ENCODE measurements at places on chromosomes 7 and 10. TPM values are rescaled to one million over a fixed set of nuclear protein-coding genes. Genes with fewer than 3 reads are reported as not detected.
A peak's percentile ranks its signal among the peaks of the same experiment; 100 is the strongest.

The SLC16A12 gene
- 0.08 TPM for total RNA-seq

- no peak for DNase-seq
Measured at GRCh38 chr7:43123457-43123856, 11.0 kb downstream of the HECW1 start.

- no peak for DNase-seq
Measured at GRCh38 chr10:36677431-36677768, 448.0 kb upstream of the ANKRD30A start.

GRCh38 chr10:84356928-84357327, 28.5 kb downstream of the CCSER2 start:
- DNase-seq: no peak

DNA sequence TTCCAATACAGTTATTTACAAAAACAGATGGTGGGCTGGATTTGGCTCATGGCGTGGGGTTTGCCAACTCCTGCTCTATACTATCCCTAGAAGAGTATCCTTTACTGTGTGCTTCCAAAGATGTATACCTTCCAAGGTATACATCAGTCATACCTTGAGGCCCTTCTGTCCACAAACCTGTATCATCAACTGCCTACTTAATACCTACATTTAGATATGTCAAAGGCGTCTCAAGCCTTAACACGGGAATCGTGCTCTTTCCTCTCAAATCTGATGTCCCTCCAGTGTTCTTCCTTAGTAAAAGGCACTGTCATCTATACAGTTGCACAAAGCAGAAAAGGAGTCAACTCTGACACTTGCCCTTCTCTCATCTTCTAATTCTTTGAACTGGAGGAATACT, 36.9 kb downstream of the NAMPT start:
- DNase-seq: no peak

- no peak for DNase-seq
Measured at GRCh38 chr7:117600911-117601310, 121.1 kb downstream of the CFTR start.

DNA sequence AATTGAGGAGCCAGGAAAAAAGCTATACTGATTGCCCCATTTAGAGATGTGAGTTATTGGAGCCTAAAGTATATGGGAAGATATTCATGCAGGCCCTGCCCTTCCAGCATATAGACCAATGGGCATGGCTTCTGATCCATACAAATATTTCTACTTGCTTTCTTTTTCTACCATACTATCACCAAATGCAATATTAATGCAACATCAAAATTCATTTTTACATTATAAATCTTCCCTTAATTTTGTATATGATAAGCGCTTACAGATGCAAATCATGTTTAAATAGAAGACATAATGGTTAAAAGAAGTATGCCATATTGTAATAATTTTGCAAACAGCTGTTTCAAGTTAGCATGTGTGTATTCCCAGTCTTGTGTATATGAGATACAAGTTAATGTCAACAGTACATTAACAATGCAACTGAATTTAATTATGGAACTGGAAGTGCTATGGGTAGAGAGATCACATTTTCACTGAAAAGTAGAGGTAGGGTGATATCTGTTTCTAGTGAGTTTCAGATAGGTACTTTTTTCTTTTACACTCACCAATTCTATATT, 24.6 kb upstream of the WNT16 start:
- DNase-seq: no peak

The BCAP29 gene
- 66.2 TPM for total RNA-seq

DNA sequence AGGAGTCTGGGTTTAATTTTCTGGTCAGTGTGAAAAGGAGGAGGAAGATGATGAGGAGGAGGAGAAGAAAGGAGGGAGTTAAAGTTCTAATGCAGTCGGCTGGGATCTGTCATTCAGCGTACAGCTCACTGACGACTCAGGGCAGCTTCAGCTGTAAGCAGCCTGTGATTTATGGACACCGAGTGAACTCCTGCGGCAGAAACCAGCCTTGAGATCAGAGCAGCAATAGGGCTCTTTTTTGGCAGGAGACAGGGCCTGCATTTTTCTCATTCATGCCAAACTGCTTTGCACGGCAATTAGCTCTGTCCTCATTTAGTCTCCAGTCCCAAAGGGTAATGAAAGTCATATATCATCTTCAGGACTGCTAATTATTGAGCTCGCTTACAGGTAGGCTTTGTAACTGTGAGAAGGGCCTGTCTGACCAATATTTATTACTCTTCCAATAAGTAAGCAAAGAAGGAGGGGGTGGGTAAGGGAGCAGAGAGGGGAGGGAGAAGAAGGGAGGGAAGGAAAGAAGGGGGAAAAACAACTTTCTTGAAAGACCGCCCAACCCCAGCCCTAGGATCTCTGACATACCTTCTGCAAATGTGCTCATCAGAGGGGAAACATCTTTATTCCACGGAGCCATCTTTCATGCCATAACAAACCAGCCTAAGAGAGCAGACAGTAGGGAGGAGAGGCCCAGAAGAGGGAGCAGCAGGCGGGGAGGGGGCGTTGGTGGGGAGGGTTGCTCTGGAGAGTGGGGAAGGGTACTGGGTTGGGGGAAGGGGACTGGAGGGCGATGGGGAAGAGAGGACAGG, 48.1 kb upstream of the COMTD1 start:
- DNase-seq: no peak

The BMPER gene
- 6.8 TPM for total RNA-seq

GRCh38 chr10:132137111-132138072, 49.4 kb upstream of the DPYSL4 start:
- DNase-seq: no peak

- DNase-seq: no peak
Measured at GRCh38 chr10:31923389-31923788, 5.2 kb downstream of the ARHGAP12 start.

DNA sequence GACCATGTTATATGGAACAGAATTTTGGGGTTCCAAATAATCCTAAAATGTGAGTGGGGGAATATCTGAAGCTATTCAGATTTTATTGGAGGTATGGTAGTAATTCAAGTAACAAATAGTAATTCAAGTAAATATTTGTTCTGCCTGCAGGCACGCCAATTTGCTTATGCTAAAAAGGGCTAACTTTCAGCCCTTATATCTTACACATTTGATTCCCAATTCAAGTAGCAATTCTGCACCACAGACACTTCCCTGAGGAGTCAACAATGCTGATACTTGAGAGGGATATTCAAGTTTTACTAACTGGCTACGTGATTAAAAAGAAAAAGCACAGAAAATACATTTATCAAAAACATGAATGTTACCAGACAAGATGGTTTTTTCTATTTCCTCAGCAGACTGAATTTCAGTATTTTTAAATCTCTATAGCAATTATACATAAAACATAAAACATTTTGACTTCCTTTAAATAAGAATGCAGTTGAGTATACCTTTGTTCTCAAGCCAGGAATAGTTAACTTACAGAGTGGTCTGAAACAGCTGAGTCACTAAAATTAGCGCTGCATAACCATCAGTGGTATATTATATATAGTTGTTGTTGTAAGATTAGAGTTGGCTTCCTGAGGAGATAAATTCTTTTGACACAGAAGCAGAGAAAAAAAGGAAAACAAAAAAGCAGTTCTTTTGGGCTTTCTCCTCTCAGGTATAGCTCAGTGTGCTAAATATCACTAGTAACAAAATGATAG, 33.9 kb downstream of the MTPN start:
- no peak for DNase-seq

GRCh38 chr10:58440484-58440883, 55.3 kb downstream of the TFAM start:
- no peak for DNase-seq

GRCh38 chr7:78496096-78496630, 697.6 kb downstream of the PHTF2 start:
- no peak for DNase-seq

The FAM221A gene
- total RNA-seq: 25.5 TPM

DNA sequence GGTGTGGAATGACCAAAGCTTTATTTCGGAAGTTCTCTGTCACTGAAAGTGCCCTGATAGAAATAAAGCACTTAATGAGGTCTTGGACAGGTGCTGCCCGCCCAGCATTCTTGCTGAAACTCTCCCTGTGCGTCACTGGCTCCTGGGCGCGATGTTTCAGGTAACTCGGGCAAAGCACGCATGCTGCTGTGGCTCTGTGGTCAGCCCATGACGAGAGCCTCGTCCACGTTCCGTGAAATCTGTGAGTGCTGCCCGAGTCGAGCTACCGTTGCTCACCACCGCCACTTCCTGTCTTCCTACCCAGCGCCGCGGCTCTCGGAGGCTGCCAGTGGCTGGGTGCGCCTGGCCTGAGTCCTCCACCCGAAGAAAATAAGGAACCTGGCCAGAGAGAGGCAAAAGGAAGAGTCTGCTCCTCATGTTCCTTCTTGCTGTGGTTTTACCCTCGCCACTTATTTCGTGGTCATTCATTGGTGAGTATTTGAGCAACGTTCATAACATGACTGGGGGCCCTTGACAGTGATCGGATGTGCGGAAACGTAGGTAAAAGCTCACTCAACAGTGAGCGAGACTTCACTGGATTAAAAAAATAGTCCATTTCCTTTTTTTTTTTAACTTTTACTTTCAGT, 95.5 kb downstream of the MAP3K8 start:
- peak; percentile 69 for DNase-seq

The CCL26 gene
- 1.1 TPM for total RNA-seq

The CDHR1 gene
- 1.5 TPM for total RNA-seq

DNA sequence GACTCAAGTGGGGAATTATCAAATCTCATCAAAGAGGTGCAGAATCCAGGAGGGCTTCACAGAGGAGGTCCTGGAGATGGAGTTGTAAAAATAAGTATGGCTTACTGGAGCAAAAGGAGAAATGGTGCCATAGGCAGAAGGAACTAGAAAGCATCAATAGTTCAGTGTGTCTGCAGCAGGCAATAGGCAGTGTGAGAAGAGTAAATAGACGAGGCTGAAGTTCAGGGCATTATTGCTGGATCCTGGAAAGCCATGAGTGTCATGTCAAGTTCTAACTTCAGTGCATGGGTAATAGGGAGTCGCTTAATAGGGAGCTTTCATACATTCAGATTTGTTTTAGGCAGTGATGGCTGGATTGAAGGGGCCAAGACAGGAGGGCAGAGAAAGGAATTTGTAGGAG, 39.3 kb downstream of the CYP26A1 start:
- no peak for DNase-seq
